Large intestine (tissue), 12 donors: ENCODE measurements at places on chromosomes 12 and 14. TPM values are rescaled to one million over a fixed set of nuclear protein-coding genes. Genes with fewer than 3 reads are reported as not detected.
A peak's percentile ranks its signal among the peaks of the same experiment; 100 is the strongest.

TMEM132D gene
- polyA plus RNA-seq, result 0.55 TPM

GRCh38 chr14:63659726-63660125, 18.1 kb upstream of the WDR89 start:
- H3K36me3 ChIP-seq, result no peaks in the 10 kb centered on the region
- no peaks in the 10 kb centered on the region for H3K4me1 ChIP-seq
- DNase-seq, result no peak
- no peak overlapping the region for H3K4me3 ChIP-seq
- H3K27ac ChIP-seq, result no peak overlapping the region
- H3K27me3 ChIP-seq, result no peaks in the 10 kb centered on the region

TCL1A gene
- polyA plus RNA-seq, result 0.40 TPM

GRCh38 chr14:105499256-105500035, 8.4 kb downstream of the TEDC1 start:
- no peak for DNase-seq
- H3K27me3 ChIP-seq, result no peaks in the 10 kb centered on the region
- H3K27ac ChIP-seq, result peak overlapping the region; percentile 17
- H3K36me3 ChIP-seq, result no peaks in the 10 kb centered on the region
- H3K4me3 ChIP-seq, result no peak overlapping the region

DNA sequence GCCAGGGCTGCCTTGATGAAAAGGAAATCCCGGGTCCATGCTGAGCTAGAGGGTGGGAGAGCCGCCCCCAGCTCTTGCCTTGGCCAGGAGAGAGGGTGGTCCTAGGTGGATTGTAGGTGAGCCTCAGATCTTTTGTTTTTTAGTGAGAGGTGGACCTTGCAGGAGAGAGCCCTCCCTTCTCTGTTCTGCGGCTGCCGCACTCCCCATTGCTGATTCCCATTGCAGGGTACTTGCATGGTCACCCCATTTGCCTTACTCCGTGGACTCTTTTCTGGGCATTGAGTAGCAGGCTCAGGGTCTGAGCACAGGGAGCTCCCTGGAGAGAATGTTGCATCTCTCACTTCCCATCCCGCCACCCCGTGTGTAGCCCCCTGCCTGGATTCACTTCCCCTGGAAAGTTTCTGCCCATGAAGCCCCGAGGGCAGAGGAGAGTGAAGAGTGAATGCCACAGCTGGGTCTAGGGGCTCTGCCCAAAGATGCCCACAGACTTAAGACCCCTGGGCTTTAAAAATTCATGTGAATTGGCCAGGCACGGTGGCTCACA, 10.2 kb downstream of the VASH1 start:
- peaks cover 20% of the 10 kb centered on the region for H3K4me1 ChIP-seq
- no peak overlapping the region for H3K27ac ChIP-seq
- peaks cover 3% of the 10 kb centered on the region for H3K27me3 ChIP-seq
- H3K36me3 ChIP-seq, result peaks cover 2% of the 10 kb centered on the region
- DNase-seq, result no peak
- no peak overlapping the region for H3K4me3 ChIP-seq

DNA sequence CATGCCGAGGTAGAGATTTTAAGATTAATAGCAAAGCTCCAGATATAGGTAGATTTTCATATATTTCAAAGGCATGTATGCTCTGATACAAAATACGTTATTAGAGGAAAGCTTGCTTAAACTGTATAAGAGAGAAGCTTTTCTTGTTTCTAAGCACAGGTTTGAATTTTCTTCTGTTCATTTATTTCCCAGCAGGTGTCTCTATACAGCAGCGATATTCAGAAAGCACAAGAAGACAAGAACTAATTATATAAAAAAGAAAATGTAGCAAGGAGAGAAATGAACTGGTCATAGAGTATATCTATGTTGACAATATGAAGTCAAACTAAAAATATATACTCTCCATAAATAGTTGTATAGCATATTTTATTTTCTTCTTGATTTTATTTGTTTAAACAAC, 307.4 kb upstream of the NOVA1 start:
- H3K4me1 ChIP-seq, result no peaks in the 10 kb centered on the region
- DNase-seq, result no peak
- no peak overlapping the region for H3K4me3 ChIP-seq
- no peaks in the 10 kb centered on the region for H3K27me3 ChIP-seq
- no peaks in the 10 kb centered on the region for H3K36me3 ChIP-seq

RILPL1 gene
- polyA plus RNA-seq, result 9.7 TPM

PITPNM2 gene
- polyA plus RNA-seq, result 7.8 TPM

DNA sequence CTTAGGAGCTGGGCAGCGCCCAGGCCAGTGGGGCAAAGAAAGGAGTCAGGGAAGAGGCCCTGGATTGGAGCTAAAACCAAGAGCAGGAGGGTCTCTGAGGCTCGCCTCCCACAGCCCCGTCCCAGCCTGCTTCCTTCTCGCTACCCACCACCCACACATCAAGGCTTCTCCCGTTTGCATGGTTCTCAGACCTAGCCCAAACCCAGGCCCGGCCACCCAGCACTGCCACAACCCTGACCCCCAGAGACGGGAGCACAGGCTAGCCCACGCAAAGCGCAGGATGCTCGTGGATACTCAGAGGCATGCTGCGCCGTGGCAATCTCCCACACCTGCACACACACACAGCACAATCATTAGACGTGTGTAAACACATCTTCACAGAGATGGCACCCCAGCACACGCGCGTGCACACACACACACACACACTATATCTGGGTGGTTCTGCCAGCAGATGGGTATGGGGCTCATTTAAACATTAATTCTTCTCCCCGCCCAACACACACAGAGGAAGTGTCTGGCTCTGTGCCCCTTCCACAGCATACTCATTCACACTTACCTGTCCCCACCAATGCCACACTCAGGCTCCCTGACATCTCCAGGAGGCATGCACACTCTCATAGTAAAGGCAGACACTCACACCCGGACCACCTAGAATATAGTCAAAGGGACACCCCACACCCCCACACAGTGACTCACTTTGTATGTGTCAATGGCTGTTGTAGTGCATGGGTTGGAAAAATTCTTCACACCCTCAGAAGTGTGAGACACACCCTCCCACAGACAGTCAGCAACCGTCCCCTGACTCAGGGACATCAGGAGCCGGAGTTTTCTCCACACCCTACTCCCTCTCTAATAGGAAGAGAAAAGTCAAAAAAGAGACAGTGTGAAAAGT, 1.1 kb downstream of the CARMIL3 start:
- H3K27ac ChIP-seq, result no peak overlapping the region
- H3K27me3 ChIP-seq, result peaks cover 5% of the 10 kb centered on the region
- peak overlapping the region; percentile 61 for H3K4me3 ChIP-seq
- H3K4me1 ChIP-seq, result peaks cover 9% of the 10 kb centered on the region
- no peaks in the 10 kb centered on the region for H3K36me3 ChIP-seq
